ENCODE measurements at places on chromosomes 7 and 10.

DNA sequence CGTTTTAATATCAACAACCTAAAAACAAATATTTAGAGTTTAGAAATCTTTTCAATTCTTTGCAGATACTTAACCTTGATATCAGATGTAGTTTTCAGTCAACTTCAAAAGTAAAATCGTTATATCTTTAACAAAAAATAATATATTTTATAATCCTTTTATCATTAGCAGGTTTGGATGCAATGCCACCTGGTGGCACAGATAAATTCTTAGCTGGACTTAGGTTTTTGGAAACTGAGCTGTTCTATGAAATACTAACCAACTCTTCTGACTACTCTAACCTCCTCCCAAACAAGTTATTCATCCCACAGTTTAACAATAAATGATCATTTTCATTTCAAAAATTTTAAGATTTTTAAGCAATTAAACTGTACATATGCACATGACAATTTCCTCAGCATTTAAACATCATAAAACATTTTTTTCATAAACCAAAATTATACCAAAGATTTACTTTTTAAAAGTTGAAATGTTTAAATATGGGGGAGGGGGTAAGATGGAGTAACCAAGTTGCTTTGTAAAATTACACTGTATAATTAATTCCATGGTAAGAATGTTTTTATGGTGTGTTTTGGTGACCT, 56.9 kb downstream of the HIBADH start:
- no peak for DNase-seq
- H3K36me3 ChIP-seq, result peaks cover 6% of the 10 kb centered on the region
- peaks cover 28% of the 10 kb centered on the region for H3K4me1 ChIP-seq
- no peak overlapping the region for H3K4me3 ChIP-seq

GRCh38 chr7:42606193-42606905, 305.5 kb downstream of the C7orf25 start:
- no peak overlapping the region for H3K4me3 ChIP-seq

DNA sequence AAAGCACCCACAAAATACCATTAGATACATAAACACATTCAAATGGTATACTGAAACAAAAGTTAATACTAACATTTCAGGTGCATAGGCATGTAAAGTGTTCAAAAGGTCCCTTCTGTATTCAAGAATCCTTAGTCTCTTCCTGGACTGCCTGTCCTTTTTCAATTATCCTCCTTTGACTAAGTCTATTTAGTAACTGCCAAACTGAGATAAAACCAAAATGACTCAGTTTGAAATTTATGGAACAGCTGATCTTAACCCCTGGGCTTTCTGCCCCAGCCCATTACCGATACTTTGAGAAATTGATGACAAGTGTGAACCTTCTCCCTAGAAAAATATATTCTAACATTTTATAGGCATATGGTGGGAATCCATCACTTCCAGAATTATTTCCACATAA, 5.4 kb downstream of the EPC1 start:
- no peak for DNase-seq
- H3K27me3 ChIP-seq, result no peaks in the 10 kb centered on the region
- H3K36me3 ChIP-seq, result peaks cover 10% of the 10 kb centered on the region
- no peak overlapping the region for H3K27ac ChIP-seq

- H3K27me3 ChIP-seq, result peaks cover 23% of the 10 kb centered on the region
- no peak overlapping the region for H3K4me3 ChIP-seq
- DNase-seq, result no peak
- H3K4me1 ChIP-seq, result no peaks in the 10 kb centered on the region
- H3K36me3 ChIP-seq, result no peaks in the 10 kb centered on the region
Measured at GRCh38 chr10:43997330-43997729, 348.6 kb upstream of the ZNF32 start.

GRCh38 chr10:76333796-76334195, 902.4 kb downstream of the LRMDA start:
- H3K27ac ChIP-seq, result no peak overlapping the region
- DNase-seq, result no peak
- no peak overlapping the region for H3K4me3 ChIP-seq
- peaks cover 28% of the 10 kb centered on the region for H3K4me1 ChIP-seq

- peaks cover 96% of the 10 kb centered on the region for H3K27me3 ChIP-seq
- no peak for DNase-seq
- no peaks in the 10 kb centered on the region for H3K36me3 ChIP-seq
- no peak overlapping the region for H3K4me3 ChIP-seq
- no peak overlapping the region for H3K27ac ChIP-seq
Measured at GRCh38 chr7:50393547-50394252, 56.5 kb downstream of the FIGNL1 start.

DNA sequence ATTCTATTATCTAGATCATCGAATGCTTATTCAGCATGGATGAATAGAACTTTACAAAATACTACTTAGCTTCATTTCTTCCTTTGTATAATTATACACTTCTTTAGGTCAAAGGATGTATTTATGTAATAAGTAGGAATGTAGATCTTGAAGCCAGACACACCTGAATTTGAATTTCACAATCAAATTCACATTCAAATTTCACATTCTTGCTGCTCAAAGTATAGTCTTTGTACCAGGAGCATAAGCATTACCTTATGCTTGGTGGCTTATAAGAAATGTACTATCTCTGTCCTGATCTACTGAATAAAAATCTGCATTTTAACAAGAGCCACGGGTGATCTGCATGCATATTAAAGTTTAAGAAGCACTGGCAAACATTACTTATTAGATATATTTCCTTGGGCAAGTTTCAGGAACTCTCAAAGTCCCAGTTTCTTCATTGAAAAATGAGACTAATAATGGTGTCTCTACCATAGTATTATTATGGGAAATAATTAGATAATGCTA, 112.8 kb downstream of the CACNA2D1 start:
- H3K4me3 ChIP-seq, result no peak overlapping the region
- DNase-seq, result no peak
- no peaks in the 10 kb centered on the region for H3K27me3 ChIP-seq
- H3K36me3 ChIP-seq, result no peaks in the 10 kb centered on the region
- no peaks in the 10 kb centered on the region for H3K4me1 ChIP-seq

- no peak for DNase-seq
- H3K4me1 ChIP-seq, result no peaks in the 10 kb centered on the region
- H3K27me3 ChIP-seq, result no peaks in the 10 kb centered on the region
- no peak overlapping the region for H3K4me3 ChIP-seq
- no peak overlapping the region for H3K27ac ChIP-seq
Measured at GRCh38 chr10:88999625-89000024, 9.0 kb downstream of the FAS start.

GRCh38 chr10:86962136-86962980, 4.0 kb downstream of the SNCG start:
- H3K27me3 ChIP-seq, result no peaks in the 10 kb centered on the region
- no peak for DNase-seq
- H3K4me1 ChIP-seq, result peaks cover 57% of the 10 kb centered on the region
- no peak overlapping the region for H3K4me3 ChIP-seq
- no peaks in the 10 kb centered on the region for H3K36me3 ChIP-seq
- peak overlapping the region; percentile 80 for H3K27ac ChIP-seq

- peaks cover 74% of the 10 kb centered on the region for H3K27me3 ChIP-seq
- no peak overlapping the region for H3K4me3 ChIP-seq
- DNase-seq, result no peak
- no peak overlapping the region for H3K27ac ChIP-seq
Measured at GRCh38 chr7:50331564-50332208, 27.2 kb downstream of the IKZF1 start.

DNA sequence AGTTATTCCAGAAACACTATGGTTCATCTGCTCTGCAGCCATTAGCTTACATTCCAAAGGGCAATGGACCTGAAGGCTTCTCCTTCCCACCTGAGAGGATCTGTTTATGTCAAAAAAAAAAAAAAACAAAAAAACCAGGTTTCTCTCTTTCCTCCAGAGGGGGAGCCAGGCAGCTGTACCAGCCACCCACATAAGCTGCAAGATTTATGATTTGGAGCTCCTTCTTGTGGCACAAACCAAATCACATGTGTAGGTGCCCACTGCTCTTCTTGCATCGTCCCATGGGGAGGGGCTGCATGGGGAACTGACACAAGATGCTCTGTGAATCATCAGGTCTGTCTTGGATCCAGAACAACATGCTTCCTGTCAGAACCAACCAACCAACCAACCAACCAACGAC, 231.6 kb upstream of the IGFBP3 start:
- no peaks in the 10 kb centered on the region for H3K36me3 ChIP-seq
- peaks cover 37% of the 10 kb centered on the region for H3K4me1 ChIP-seq
- no peak overlapping the region for H3K4me3 ChIP-seq
- no peaks in the 10 kb centered on the region for H3K27me3 ChIP-seq

DNA sequence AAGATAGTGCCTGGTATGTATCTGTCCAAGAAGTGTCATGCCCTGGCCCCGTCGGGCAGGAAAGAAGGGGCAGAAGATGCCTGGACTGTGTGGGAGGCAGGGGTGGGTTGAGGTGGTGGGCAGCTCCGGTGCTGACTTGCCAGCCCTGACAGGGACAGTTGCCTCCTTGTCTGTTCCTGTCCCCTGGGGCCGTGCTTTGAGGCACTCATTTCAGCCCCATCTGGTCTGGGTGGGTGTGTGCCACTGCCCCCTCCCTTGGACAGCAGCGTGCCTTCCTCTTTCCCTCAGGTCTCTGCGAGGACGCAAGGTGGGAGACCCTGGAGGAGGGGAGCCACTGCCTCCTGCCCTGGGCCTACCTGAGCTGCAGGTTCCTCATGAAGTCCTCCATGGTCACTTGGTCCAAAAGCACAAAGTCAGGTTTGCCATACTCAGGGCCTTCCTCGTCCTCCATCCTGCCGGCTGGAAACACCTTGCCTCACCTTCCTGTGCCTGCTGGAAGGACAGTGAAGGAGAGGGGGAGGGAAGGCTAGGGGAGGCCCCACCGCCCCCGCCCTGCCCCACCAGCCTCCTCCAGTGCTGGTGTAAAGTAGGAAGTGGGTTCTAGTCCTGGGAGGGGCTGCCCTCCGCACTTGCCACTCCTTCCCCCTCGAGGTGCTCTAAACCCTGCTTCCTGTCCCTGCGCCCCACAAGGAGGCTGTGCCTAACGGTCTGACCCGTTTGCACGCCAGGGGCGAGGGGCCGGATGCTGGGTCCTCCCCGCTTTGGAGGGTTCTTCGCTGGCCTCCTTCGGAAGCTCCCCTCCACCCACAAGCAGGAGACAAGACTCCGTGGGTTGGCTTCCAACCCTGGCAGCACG, at the start of gene MYO1G:
TSS of gene MYO1G (minus strand) at position 505 of the 856 bp plus-strand sequence. CDS start at position 451, 54 bp downstream.
- H3K4me1 ChIP-seq, result no peaks in the 10 kb centered on the region
- H3K36me3 ChIP-seq, result peaks cover 15% of the 10 kb centered on the region
- DNase-seq, result no peak
- H3K27me3 ChIP-seq, result no peaks in the 10 kb centered on the region
- H3K27ac ChIP-seq, result no peak within 1 kb of the TSS
- no peak within 1 kb of the TSS for H3K4me3 ChIP-seq

DNA sequence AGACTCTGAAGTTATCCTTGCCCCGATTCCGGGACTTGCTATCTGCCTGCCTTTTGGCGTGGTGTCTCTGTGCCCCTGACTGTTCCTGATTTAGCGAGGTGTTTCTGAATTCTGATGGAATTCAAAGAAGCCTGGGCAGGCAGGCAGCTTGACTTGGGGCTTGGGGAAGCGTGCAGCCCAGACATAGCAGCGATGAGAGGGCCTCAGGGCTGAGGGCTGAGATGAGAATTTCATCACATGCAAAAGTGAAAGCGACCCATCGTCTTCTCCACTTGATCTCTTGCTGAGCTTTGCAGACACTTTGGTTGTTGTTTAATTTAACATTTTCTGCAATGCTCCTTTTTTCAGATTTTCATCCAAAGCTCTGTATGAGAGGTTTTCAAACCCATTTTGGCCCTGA, 57.8 kb downstream of the TCF7L2 start:
- H3K36me3 ChIP-seq, result no peaks in the 10 kb centered on the region
- H3K4me1 ChIP-seq, result no peaks in the 10 kb centered on the region
- no peaks in the 10 kb centered on the region for H3K27me3 ChIP-seq
- H3K4me3 ChIP-seq, result no peak overlapping the region

DNA sequence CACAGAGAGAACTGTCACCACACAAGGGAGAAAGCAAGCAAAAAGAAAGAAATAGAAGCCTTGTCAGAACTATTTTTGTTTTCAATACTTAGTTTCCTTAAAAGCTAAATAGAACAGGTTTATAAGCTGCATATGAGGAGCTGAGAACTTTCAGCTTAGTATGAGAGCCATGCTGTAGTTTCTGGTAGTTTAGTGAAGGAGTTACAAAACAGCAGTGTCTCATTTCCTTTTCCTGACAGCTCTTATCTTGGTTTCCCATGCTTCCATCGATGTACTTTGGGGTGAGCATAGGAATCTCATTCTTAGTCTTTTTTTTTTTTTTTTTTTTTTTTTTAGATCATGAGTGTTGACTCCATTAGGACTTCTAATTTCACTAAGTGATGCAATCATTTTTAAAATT, 8.6 kb upstream of the CHRM2 start:
- 0 out of 2 replicates have a peak, but pooled peaks cover 7% of the 10 kb centered on the region for H3K27me3 ChIP-seq
- H3K4me3 ChIP-seq, result no peak overlapping the region
- H3K4me1 ChIP-seq, result no peaks in the 10 kb centered on the region
- DNase-seq, result no peak

- H3K4me3 ChIP-seq, result no peak overlapping the region
- no peak overlapping the region for H3K27ac ChIP-seq
- DNase-seq, result no peak
- H3K4me1 ChIP-seq, result no peaks in the 10 kb centered on the region
Measured at GRCh38 chr10:111082102-111082975, 5.5 kb downstream of the ADRA2A start.

- no peak overlapping the region for H3K4me3 ChIP-seq
- no peak overlapping the region for H3K27ac ChIP-seq
- H3K4me1 ChIP-seq, result no peaks in the 10 kb centered on the region
- DNase-seq, result no peak
- no peaks in the 10 kb centered on the region for H3K36me3 ChIP-seq
Measured at GRCh38 chr7:27586825-27587224, 75.9 kb downstream of the HIBADH start.

DNA sequence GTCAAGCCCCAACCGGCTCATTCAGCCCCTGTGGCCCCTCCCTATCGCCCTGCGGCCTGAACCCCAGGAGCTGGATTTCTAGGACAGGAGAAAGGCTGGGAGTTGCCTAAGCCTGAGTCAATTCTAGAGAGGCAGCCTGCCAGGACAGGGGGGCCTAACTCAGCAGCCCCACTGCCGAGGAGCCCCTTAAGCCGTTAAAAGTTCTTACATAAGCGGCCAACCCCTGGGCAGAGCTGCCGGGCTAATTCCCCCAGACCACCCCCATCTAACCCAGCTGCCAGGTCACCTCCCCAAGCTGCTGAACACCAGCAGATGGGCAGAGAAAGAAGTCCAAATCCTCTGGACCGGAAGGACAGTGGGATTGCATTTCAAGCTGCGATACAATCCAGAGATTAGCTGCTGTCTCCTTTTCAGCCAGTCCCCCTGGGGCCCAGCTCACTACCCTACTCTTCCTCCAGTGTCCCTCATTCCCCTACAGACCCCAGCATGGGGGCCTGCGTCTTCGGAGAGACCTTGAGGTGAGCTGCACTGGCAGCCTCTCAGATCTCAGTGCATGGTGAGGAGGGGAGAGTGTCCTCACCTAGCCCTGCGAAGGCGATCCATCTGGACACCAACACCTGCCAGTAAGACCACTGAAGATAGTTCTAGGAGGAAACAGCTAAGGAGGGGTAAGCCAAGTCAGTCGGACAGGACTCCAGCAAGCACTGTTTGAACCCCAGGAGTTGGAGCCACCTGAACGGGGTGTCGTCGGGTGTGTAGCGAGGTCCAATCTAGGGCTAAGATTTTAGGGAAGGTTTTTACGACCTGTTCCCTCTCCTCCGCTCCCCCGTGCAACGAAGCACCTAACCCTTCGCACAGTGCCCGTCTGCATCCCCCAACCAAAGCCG, 830 bp downstream of the IMPDH1 start:
- DNase-seq, result no peak
- H3K27me3 ChIP-seq, result no peaks in the 10 kb centered on the region
- H3K4me3 ChIP-seq, result peak overlapping the region; percentile 67
- no peaks in the 10 kb centered on the region for H3K36me3 ChIP-seq
